ENCODE measurements at places on chromosomes 3 and 15. TPM values are rescaled to one million over a fixed set of nuclear protein-coding genes. Genes with fewer than 3 reads are reported as not detected.
A peak's percentile ranks its signal among the peaks of the same experiment; 100 is the strongest.

DNA sequence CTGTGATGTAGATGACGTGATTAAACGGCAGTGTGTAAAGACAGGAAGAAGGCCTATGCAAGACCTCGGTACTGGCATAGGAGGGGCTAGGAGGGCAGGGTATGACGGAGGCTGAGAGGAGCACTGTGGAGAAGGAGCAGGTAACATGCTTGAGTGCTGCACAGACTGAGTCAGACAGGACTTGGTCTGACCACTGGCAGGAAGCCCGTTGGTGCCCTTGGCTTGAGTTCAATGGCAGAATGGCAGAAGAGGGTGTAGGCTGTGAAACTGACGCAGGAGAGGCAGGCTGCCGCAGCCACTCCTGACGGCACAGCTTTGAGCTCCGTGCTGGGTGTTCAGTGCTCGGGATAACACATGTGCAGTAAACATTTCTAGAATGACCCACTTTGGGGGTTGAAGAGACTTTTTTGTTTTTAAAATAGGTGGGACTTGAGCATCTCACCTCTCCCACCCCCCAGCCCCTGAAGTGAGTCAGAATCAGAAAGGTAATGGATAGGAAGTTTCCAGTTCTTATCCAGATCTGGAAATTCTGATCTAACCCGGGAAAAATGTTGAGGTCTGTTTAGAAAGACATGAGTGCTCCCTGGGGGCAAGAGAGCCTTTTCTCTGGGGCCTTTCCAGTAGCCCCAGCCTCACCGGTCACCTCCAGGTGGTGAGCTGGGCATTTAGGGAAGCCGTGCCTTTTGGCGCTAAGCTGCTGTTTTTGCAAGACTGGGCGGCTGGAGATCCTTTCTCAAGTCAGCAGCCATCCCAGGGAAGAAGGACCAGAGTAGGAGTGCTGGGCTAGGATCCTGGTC lies 126.4 kb downstream of the RPLP1 start:
- no peak for DNase-seq

DNA sequence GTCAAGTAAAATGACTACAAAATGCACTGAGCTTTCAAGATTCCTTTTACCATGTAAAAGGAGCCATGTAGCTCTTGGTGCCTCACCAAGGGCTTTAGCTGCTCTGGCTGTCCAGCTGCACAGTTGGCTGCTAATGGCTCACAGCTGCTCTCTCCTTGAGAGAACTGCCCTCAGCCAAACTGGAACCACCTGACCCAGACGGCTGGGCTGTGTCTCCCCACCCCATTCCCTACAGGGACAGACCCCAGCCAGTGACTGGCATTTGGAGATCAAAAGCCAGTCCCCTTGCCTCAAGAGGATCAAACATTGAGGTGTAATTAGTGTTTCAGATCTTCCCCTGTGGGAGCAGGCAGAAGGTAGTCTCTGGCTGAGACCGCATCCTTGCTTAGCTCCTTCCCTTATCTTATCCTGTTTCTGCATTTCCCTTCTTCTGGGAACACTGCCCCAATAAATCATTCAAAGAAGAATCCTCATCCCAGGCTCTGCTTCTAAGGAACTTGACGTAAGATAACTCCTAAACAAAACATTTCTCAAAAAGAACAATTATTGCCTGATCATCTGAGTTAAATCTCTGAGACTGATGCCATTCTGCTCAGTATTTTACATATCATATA lies 28.6 kb upstream of the UBE2E2 start:
- peak; percentile 69 for DNase-seq

DNA sequence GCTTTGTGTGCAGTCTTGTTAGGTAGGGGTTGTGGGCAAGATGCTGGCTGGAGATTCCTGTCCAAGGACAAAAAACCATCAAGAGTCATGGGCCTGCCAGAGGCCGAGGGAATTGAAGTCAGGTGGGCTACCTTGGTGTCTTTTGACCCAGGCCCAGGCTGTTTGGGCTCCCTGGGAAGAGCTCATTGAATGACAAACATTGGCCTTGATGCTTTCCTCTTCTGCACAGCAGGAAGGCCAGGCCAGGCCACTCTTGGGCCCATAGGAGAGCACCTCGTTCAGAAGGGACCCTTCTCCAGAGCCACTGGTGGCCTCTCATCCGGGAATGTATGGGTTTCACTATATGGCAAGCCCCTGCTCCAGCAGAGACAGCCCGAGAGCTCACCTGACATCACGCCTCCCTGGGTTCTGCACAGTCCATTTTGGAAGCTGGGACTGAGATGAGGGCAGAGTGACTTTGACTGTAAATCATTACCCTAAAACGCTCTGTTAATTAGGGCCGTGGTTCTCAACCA lies 169.1 kb downstream of the NSMCE3 start:
- peak; percentile 26 for DNase-seq

DNA sequence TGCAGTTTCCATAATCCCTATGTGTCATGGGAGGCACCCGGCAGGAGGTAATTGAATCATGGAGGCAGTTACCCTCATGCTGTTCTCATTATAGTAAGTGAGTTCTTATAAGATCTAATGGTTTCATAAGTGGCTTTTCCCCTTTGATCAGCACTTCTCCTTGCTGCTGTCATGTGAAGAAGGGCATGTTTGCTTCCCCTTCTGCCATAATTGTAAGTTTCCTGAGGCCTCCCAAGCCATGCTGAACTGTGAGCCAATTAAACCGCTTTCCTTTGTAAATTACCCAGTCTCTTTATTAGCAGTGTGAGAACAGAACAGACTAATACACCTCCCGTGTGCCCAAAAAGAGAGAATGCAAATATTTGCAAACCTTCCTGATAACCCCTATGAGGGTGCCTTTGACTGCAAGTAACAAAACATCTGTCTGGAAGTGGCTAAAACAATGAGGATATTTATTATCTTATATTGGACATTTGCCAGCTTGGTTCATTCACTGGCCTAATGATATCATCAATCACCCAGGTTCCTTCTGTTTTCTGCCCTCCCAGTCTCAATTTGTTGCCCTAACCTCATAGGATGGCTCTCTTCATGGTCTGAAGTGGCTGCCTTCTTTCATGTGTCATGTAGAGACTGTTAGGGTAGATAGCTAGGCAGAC lies 68.7 kb downstream of the BHLHE40 start:
- no peak for DNase-seq

- DNase-seq, result no peak
Measured at GRCh38 chr3:185153171-185153771, 411 bp upstream of the C3orf70 start.

DNA sequence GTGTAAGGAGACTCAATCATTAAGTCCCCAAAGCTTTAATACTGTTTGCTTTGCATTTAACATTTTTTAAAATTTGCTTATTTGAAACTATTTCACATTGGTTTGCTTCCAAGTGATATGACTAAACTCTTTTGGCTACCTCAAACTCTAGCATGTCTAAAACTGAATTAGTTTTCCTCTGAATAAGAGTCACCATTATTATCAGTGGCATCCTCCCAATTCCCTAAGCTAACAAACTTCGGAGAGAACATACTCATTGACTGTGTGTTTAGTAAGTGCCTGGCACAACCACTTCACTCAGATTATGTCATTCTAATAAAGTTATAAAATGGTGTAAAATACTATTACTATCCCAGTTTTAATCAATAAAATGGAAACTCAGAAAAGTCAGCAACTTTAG lies 21.9 kb downstream of the ATOSA start:
- no peak for DNase-seq

DNA sequence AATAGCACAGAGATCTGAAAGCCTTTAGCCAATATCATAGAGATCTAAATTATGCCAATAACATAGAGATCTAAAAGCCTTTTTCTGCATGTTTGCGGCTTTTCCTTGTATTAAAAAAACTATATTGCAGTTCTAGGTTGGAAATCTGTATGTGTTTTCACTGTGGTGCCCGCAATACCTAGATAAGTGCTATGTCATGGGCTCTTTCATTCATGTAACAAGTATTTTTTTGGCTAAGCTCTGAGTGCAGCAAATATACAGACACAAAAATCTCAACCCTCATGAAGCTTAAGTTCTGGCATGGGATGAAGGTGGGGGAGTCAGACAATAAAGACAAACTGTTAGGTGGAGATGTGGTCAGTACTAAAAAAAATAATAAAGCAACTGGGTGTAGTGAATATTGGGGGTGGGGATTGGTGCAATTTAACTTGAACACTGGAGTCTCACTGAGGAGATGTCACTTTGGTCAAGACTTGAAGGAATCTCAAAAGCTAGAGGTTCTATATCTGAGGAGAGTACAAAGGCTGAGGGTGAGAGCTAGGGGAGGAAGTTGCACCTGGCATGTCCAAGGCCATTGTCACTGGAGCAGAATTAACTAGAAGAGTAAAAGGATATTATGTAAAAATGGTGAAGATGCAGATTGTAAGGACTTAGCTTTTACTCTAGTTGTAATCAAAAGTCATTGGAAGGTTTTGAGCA lies 973 bp downstream of the BUB1B start:
- no peak for DNase-seq

GRCh38 chr3:87958289-87958688 lies 100.5 kb downstream of the CGGBP1 start:
- no peak for DNase-seq

GRCh38 chr3:13790376-13791197 lies 89.3 kb downstream of the WNT7A start:
- DNase-seq, result no peak

DNA sequence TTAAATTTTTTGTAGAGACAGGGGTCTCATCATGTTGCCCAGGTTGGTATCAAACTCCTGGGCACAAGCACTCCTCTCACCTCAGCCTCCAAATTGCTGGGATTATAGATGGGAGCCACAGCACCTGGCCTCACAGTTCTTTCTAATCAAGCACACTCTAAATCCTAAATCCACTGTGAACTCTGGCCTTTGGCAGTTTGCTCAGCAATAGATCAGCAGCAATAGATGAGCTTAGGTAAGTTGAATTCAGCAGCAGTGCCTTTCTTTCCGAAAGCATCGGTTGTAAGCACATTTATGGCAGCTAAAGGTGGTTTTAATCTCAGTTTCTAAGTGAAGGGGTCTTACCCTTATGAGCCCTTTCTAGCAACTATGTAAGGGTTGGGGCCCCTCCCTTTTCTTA lies 16.6 kb downstream of the PDHB start:
- DNase-seq, result no peak

DNA sequence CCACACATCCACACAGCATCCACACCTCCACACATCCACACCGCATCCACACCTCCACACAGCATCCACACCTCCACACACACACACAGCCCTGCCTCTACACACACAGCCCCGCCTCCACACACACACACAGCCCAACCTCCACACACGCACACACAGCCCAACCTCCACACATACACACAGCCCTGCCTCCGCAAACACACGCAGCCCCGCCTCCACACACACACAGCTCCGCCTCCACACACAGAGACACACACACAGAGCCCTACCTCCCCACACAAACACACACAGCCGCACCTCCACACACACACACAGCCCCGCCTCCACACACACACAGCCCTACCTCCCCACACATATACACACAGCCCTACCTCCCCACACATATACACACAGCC lies 4.7 kb downstream of the MESP1 start:
- no peak for DNase-seq

Gene CLRN1
- total RNA-seq, result not detected

DNA sequence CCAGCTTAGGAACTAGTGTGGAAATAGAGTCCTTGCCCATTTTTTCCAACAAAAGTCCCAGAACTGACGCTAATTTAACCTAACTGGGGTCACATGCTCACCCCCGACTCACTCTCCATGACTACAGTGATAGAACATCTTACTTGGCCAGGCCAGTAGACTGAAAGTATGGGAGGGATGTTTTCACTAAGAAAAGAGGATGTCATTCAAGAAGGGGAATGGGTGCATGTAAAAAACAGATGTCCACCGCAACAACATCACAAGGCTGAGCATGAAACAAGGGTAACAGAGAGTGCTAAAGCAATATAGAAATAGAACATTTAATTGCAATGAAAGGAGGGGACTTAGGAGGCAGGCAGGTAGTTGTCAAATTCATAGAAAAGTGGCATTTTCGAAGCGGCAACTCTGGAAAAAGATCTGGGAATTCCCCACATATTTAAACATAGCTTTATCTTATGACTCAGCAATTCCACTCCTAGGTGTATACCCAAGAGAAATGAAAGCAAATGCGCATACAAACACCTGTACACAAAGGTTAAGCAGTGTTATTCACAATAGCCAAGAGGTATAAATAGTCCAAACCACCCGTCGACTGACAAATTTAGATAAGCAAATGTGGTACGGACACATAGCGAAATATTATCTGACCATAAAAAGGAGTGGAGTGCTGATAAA lies 41.1 kb upstream of the UBE2E2 start:
- DNase-seq, result no peak

DNA sequence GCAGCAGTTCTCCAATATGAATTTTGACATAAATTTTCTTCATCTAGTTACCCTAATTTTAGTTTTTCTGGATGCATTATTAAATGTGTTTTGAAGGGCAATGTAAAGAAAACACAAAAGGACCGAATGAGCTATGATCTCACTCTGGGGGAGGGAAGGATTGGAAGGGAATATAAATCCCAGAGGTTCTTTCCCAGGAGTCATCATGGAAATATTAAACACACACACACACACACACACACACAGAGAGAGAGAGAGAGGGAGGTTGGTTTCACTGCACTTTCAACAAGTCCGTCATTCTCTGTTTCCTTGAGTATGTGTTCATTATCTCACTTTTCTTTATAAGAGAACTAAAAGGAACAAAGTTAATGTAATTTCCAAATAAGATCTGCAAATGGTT lies 70.7 kb upstream of the DCBLD2 start:
- no peak for DNase-seq

GRCh38 chr3:27792869-27793268 lies 70.7 kb upstream of the EOMES start:
- no peak for DNase-seq

DNA sequence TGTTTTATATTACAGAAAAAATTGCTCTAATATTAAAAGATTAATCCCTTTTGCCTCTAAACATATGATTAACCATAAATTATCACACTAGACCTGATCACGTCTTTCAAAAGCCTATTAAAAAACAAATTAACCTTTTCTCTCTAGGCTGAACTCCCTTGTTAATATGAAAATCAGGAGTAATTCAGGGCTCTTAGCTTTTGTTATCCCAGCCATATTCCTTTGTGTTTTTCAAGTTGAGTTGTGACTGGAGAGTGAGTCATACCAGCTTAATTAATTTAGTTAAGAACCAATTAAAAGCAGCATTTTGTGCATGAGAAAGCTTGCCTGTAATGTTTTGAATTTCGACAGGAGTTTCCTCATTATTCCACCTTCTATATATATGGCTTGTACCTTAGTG lies 385.8 kb downstream of the VGLL3 start:
- DNase-seq, result no peak

DNA sequence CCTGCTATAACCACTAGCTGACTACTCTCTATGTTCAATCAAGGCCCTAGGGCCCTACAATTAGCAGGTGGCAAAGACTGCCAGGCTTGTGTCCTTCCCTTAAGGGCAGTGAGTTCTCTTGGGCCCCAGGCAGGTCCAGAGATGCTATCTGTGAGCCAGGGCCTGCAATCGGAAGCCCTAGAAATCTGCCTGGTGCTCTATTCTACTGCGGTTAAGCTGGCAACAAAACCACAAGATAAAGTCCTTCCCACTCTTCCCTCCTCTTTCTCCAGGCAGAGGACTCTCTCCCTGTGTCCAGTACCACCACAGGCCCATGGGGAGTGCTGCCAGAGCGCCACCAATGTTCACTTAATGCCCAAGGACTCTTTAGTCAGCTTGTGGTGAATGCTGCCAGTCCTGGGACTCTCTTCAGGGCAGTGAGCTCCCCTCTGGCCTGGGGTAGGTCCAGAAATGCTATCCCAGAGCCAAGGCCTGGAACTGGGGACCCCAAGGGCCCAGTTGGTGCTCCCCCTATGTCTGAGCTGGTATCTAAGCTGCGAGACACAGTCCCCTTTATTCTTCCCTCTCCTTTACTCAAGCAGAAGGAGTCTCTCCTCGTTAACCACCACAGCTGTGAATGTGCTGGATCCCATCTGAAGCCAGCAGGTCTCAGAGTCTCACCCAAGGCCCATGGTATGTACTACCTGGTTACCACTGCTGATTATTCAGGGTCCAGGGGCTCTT lies 34.7 kb downstream of the XXYLT1 start:
- DNase-seq, result peak; percentile 3

Gene CCDC39
- total RNA-seq, result not detected
